ENCODE measurements at places on chromosomes 2 and 18.

DNA sequence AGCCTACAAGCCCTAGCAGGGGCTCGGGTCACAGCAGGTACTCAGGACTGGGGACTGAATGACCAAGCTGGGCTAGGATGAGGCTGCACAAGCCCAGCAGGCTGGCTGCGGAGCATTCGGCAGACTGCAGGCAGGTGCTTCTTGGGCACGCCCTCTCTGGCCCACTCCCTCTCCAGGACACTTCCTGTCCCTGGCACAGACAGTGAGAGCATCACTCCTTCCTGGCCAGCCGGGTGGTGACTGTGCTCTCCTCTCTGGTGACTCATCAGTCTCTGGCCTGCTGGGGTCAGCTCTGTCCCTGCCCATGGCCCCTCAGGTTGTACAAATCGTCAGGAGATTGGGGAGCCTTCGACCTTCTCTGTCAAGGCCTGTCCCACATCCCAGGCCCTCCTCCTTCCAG lies 22.5 kb downstream of the C1QL2 start:
- no peak overlapping the region for H3K27ac ChIP-seq
- no peak overlapping the region for H3K4me3 ChIP-seq
- H3K27me3 ChIP-seq, result no peaks in the 10 kb centered on the region
- no peaks in the 10 kb centered on the region for H3K4me1 ChIP-seq
- H3K36me3 ChIP-seq, result no peaks in the 10 kb centered on the region

DNA sequence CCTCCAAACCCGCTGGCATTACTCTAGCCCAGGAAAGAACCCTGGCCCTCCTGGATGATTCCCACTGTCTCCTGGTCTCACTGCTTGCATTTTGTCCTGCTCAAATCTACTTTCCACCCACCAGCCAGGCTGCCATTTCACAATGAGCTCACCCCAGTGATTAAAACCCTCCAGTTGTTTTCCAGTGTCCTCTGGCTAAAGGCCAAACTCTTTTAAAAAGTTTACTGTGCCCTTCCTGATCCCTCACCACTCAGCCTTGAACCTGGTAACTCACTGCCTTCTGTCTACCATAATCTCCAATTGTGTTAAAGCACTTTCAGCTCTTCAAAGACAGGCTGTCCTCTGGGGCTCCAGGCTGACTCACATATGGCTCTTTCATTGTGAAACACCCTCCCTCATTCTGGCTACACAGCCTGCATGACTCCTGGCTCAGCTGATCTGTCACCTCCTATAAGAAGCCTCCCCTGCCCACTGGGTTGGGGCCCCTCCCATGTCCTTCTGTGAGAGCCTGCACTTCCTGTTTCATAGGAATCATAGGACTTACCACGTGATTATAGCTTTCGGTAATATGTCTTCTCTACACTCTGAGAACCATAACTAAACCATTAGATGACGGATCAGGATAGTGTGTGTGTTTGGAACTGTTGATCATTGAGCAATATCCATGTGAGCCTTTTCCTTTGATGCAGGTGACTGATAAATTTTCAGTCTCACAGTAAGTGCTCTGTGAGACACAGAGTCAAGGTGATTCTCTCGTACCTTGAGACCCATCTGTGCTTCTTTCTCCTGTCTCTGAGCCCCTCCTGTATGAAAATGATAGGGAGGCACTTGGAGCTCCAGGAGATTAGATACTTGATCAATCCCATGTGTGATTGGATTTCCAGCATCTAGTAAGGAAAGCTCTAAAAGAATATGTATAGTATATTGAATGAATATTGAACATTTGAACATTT lies 590.8 kb upstream of the ID2 start:
- H3K27me3 ChIP-seq, result no peaks in the 10 kb centered on the region
- peaks cover 6% of the 10 kb centered on the region for H3K4me1 ChIP-seq
- peak; percentile 63 for DNase-seq

GRCh38 chr2:100119235-100119634 lies 23.2 kb downstream of the AFF3 start:
- no peaks in the 10 kb centered on the region for H3K36me3 ChIP-seq
- no peak for DNase-seq
- H3K4me3 ChIP-seq, result no peak overlapping the region

GRCh38 chr18:57863706-57864105 lies 60.6 kb upstream of the ATP8B1 start:
- H3K4me1 ChIP-seq, result no peaks in the 10 kb centered on the region
- no peaks in the 10 kb centered on the region for H3K27me3 ChIP-seq
- DNase-seq, result no peak
- H3K27ac ChIP-seq, result no peak overlapping the region
- H3K36me3 ChIP-seq, result no peaks in the 10 kb centered on the region

DNA sequence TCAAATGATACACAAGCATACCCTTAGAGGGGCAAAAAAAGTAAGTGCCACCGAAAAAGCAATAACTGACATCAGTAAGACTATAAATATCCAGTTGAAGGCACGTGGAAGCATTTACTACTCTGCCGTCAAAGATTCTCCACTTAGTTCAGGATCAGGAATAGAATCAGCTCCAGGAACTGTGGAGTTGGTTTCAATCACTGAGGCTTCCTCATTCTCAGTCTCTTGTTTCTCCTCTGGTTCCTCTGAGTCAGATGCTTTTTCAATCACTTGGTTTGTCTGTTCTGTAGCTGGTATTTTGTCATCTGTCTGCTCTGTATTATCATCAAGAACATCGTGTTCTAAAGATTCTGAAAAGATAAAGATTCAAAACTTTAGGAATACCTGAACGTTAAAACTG lies 72.2 kb downstream of the LNPK start:
- peaks cover 7% of the 10 kb centered on the region for H3K36me3 ChIP-seq
- no peak overlapping the region for H3K27ac ChIP-seq
- no peak for DNase-seq
- no peak overlapping the region for H3K4me3 ChIP-seq
- H3K27me3 ChIP-seq, result no peaks in the 10 kb centered on the region
- no peaks in the 10 kb centered on the region for H3K4me1 ChIP-seq

All from CD4-positive, alpha-beta T cell (primary cell).